Effector CD8-positive, alpha-beta T cell (primary cell): ENCODE measurements at places on chromosomes 2 and 18.

GRCh38 chr18:10858477-10858876, 290.9 kb downstream of the PIEZO2 start:
- DNase-seq, result no peak

- no peak for DNase-seq
Measured at GRCh38 chr2:28382755-28383154, 9.9 kb upstream of the FOSL2 start.

GRCh38 chr2:224400886-224401632, 848 bp downstream of the FAM124B start:
- no peak for DNase-seq

DNA sequence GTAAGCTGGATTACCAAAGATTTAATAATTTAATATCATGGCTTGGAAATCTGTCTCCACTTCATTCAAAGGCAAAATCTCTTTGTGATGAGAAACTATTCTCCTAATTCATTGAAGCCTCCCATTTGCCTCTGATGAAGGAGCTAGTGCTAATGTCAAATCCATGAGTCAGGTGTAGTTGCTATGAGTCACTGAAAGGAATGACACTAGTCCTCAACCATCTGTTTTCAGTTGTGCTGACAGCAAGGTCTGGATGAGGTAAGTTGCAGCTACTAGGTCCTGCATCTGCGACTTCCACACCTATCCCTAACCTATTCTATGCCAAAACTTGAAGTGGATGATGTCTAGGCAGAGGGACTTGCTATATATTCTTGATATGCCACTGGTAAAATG, 324.0 kb upstream of the UBE2E3 start:
- no peak for DNase-seq

DNA sequence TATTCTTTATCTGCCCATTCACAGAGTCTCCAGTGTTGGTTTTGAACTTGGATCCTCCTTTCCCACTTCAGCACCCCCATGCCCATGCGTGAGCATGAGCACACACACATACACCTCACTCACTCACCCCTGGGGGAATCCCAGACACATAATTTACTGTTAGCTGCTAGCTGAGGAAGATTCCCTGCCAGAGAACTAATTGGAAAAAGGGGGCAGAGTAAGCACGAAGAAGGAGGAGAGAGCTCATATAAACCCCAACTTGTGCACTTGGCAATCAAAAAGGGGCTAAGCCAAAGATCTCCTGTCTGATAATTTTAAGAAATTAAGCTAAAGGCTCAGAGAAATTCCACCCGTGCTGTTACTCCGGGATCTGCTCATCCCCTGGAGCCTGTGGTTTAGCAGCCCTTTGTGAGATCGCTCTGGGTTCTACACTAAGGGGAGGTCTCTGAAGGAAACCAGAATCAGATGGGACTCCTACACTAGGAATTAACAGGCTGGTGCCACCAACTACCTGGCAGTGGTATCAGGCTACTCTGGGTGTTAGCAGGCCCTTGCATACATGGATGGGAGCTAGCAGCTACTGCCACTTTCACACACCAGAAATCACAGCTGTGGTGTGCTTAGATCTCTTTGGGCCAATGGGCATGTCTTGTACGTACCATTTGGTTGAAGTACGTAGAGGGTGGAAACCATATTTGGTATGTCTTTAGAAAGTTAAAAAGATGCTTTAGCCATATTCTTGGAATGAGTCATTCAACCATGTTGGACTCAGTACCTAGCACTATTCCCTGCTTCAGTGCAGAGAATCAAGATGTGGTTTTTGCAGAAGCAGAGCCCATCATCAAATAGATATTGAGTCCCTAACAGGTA, 95.6 kb upstream of the SLC14A2 start:
- no peak for DNase-seq

- DNase-seq, result no peak
Measured at GRCh38 chr2:168948621-168949212, 47.6 kb downstream of the G6PC2 start.
